C1 segment of cervical spinal cord (tissue), 14 donors: ENCODE measurements at places on chromosomes 13 and 19.

DNA sequence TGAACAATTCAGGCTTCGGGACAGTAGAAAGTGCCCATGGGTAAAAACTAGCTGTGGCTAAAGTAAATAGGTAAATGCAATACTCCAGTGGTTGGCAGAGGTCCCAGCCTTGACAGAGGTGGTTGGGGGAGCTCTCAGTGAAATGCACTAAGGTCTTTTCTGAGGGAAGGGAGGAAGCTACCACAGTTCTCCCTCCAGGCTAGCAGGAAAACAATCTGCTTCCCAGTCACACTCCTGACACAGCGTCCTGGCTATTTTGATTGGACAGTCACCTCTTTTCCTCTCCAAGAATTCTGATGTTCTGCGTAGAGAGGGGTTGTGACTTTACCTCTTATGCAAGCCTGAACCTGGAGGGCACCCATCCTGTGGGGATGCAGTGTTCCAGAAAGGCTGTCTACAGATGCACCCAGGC is 128.7 kb downstream of the CYSLTR2 start:
- no peak for DNase-seq

DNA sequence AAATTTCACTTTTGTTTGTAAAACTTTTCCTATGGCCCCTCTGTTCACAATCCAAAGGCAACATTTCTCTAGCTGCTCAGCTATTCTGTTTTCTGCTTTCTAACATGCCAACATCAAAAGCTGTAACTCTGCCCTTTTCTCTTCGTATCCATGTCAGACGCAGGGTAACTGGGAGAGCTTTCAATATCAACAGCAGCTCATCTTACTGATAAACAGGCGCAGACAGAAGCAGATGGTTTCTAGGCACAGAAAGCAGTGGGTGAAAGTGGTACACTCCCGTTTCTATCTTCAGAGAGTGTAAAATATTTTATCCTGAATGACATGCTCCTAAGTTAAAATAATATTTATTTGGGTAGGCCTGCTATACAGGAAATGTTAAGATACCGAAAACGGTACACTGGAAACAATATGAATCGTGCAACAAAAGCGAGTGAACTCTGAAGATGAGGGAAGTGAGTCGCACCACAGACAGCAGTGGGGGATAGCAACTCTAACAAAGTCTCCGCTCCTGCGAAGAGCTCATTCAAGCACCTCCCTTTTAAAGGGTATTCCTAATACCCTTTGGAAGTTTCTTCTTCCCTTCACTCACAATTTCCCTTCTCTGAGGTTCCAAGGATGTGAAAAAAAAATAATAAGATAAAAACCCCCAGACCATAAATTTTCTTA is 798.3 kb downstream of the GPC5 start:
- DNase-seq = no peak

- no peak for DNase-seq
Measured at GRCh38 chr13:114164053-114164452, 15.0 kb upstream of the CFAP97D2 start.

- no peak for DNase-seq
Measured at GRCh38 chr13:46598140-46598819, 45.3 kb downstream of the LRCH1 start.

DNA sequence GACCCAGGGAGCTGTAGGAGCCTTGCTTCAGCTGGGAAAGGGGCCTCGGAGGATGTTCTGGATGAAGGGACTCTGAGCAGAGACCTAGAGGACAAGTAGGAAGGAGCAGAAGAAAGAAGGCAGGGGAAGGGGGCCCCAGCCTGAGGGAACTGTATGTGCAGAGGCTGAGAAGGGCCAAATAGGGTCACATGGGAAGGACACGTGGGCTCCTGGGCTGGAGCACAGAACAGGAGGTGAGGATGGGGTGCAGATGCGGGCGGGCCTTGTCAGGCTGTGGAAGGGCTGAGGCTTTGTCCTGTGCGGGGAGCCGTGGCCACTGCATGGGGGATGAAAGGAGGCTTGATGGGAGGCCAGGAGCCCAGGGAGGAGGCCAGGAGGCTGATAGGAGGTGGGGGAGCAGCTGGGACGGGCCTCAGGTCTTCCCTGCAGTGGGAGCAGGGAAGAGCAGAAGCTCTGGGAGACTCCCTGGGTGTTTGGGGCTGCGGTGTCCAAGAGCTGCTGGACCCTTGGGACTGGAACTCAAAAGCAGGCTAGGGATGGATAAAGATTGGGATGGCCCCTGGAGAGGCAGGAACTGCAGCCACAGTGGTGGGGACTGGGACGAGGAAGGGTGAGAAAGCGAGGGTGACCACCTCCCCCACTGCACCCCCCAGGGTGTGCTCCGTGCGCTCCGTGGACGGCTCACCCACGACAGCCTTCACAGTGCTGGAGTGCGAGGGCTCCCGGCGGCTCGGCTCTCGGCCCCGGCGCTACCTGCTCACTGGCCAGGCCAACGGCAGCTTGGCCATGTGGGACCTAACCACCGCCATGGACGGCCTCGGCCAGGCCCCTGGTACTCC is 11.4 kb upstream of the LTBP4 start:
- no peak for DNase-seq
